Spleen (tissue), 13 donors: ENCODE measurements at places on chromosomes 4 and X. TPM values are rescaled to one million over a fixed set of nuclear protein-coding genes. Genes with fewer than 3 reads are reported as not detected.

The KLHL4 gene
- 2.7 TPM for total RNA-seq

GRCh38 chrX:136210243-136210642, 41.0 kb downstream of the MAP7D3 start:
- peaks cover 10% of the 10 kb centered on the region for H3K4me1 ChIP-seq
- no peak for DNase-seq
- H3K27ac ChIP-seq = peak overlapping the region; percentile 30
- H3K36me3 ChIP-seq = no peaks in the 10 kb centered on the region
- H3K4me3 ChIP-seq = no peak overlapping the region
- no peaks in the 10 kb centered on the region for H3K27me3 ChIP-seq

- DNase-seq = no peak
- no peak overlapping the region for H3K27ac ChIP-seq
- H3K36me3 ChIP-seq = no peaks in the 10 kb centered on the region
- no peak overlapping the region for H3K4me3 ChIP-seq
- no peaks in the 10 kb centered on the region for H3K27me3 ChIP-seq
- peaks cover 51% of the 10 kb centered on the region for H3K4me1 ChIP-seq
Observed at GRCh38 chr4:1754336-1754735, 33.0 kb downstream of the TACC3 start.

DNA sequence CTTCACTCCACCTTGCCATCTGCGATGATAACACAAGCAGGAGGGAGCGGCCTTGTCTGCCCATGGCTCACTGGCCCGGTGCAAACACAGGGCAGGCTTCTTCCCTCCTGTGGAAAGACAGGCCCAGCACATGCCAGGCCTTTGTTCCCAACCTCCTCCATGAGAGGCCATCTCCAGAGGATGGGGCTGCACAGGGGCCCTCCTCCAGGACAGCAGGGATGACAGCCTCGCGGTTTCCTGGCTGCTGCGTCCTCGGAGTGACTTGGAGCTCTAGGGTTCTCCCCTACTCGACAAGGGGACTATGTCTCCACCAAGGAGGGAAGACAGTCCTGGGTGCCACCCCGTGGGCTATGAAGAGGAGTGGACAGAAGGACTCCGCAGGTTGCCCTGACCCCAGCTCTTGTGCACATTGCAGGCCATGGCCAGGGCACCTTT, 21.8 kb downstream of the RNF212 start:
- no peak overlapping the region for H3K4me3 ChIP-seq
- no peaks in the 10 kb centered on the region for H3K36me3 ChIP-seq
- no peaks in the 10 kb centered on the region for H3K27me3 ChIP-seq
- DNase-seq = peak; percentile 46
- no peaks in the 10 kb centered on the region for H3K4me1 ChIP-seq

The UGT2B10 gene
- total RNA-seq = not detected

The PAGE1 gene
- not detected for total RNA-seq

The COMMD8 gene
- total RNA-seq = 19.4 TPM

DNA sequence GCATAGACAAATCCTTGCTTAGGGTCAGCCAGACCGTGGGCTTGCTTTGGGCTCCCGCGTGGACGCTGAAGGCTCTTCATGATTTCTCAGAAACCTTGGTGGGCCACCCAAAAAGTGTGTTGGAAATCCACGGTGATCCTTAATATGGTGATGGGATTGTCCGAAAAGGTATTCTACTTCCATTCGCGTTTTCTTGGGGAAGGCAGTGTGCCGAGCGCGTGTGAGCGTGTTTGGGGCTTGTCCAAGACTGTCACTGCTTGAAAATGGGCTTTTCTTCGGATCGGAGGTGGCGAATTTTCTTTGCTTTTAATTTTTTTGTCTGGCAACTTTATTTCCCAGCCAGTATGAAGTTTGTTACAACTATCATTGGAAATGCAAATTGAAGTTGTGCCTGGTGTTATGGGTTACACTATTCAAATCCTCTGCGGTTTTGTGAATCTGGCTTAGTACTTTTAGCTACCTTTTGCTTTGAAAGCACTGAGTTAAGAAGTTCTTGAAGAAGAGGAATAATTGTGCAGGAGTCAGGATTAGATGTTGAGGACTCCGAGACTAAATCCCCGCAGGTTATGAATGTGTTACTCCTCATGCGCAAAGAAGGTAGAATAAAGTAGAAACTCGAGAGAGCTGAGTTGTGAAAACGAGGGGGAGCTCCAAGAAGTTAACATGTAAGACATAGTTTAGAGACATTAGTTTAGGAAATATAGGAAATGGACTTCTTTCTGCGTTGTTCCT, 3.2 kb downstream of the SPRY1 start:
- no peaks in the 10 kb centered on the region for H3K27me3 ChIP-seq
- H3K27ac ChIP-seq = peak overlapping the region; percentile 81
- DNase-seq = no peak
- peak overlapping the region; percentile 52 for H3K4me3 ChIP-seq

GRCh38 chr4:37590016-37590415, 96.2 kb downstream of the RELL1 start:
- no peaks in the 10 kb centered on the region for H3K4me1 ChIP-seq
- DNase-seq = no peak
- H3K4me3 ChIP-seq = no peak overlapping the region
- H3K36me3 ChIP-seq = no peaks in the 10 kb centered on the region
- no peaks in the 10 kb centered on the region for H3K27me3 ChIP-seq
- no peak overlapping the region for H3K27ac ChIP-seq

GRCh38 chrX:72125331-72126047, 6.2 kb downstream of the RTL5 start:
- H3K4me1 ChIP-seq = no peaks in the 10 kb centered on the region
- no peak overlapping the region for H3K4me3 ChIP-seq
- DNase-seq = no peak
- H3K27ac ChIP-seq = no peak overlapping the region
